ENCODE measurements at places on chromosomes 12 and 14.

DNA sequence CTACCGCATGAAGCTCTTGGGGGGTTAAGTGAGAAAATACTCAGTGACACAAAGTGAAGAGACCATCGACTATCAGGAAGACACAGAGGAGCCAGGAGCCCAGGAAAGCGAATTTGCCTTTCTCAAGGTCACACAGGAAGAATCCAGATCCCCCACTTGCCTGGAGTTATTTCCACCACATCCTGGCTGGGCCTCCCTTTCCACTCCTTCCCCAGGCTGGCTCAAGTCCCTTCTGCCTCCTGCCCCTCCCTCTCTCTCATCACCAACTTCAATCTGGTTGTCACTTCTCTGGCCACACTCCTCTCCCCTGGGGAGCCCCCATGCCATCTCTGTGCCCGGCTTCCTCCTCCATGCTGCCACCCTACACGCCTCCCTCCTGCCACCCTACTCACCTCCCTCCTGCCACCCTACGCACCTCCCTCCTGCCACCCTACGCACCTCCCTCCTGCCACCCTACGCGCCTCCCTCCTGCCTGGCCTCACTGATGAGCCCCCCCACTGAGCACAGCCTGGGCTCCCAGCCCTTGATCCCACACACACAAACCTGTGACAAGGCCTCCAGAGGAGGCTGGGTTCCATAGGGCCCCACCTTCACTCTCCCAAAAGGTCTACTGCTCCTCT lies 6.3 kb downstream of the SCNN1A start:
- no peak for DNase-seq

- peak; percentile 80 for DNase-seq
Observed at GRCh38 chr12:106226884-106227640, 20.8 kb downstream of the CKAP4 start.

GRCh38 chr12:6612652-6613014 lies 5.5 kb upstream of the CHD4 start:
- no peak for DNase-seq

GRCh38 chr12:110501752-110502738 lies at the start of the genes RAD9B and VPS29:
Gene RAD9B, plus strand, starts transcription at chr12:110502331. Its CDS starts 7 bp downstream, at chr12:110502338.
Gene VPS29, minus strand, starts transcription at chr12:110502111. Its CDS starts 60 bp downstream, at chr12:110502051.
- DNase-seq, result peak; percentile 88

GRCh38 chr12:38162708-38163441 lies 153.7 kb upstream of the ALG10B start:
- no peak for DNase-seq

- DNase-seq, result no peak
Observed at GRCh38 chr12:2826721-2827515, 7.9 kb downstream of the NRIP2 start.

GRCh38 chr12:99567072-99567471 lies 80.5 kb upstream of the GARIN6 start:
- DNase-seq, result no peak

DNA sequence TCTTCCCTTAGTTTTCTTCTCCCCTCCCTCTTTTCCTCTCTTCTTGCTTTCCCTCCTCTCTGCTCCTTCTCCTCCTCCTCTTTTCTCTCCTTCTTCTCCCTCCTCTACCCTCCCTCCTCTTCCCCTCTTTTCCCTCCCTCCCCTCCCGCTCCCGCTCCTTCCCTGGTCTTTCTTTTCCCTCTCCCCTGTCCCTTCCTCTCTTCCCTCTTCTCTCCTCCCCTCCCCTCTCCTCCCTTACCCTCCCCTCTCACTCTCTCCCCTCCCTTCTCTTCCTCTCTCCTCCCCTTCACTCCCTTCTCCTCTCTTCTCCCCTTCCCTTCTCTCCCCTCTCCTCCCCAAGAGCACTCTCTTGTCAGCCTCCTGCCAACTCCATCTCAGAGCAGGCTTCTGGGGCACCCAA lies 17.4 kb upstream of the FBXO21 start:
- DNase-seq, result no peak

DNA sequence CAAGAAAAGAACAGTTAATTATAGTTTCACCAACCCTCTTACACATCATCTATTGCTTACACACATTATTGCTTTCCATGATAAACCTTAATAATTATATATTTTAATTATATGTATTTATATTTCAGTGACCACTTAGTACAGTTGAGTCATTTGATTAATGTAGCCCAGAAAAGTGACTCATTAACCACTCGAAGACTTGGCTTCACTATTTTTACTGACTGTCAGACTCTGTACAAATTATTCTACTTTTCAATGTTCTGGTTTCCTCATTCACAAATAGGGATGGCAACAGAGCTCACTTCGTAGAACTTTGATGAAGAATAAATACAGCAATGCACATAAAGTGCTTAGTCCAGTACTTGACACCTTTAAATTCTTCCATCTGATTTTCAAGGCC lies 98.3 kb downstream of the CFAP54 start:
- DNase-seq, result no peak

- DNase-seq, result no peak
Observed at GRCh38 chr12:32161058-32161457, 54.4 kb downstream of the BICD1 start.

DNA sequence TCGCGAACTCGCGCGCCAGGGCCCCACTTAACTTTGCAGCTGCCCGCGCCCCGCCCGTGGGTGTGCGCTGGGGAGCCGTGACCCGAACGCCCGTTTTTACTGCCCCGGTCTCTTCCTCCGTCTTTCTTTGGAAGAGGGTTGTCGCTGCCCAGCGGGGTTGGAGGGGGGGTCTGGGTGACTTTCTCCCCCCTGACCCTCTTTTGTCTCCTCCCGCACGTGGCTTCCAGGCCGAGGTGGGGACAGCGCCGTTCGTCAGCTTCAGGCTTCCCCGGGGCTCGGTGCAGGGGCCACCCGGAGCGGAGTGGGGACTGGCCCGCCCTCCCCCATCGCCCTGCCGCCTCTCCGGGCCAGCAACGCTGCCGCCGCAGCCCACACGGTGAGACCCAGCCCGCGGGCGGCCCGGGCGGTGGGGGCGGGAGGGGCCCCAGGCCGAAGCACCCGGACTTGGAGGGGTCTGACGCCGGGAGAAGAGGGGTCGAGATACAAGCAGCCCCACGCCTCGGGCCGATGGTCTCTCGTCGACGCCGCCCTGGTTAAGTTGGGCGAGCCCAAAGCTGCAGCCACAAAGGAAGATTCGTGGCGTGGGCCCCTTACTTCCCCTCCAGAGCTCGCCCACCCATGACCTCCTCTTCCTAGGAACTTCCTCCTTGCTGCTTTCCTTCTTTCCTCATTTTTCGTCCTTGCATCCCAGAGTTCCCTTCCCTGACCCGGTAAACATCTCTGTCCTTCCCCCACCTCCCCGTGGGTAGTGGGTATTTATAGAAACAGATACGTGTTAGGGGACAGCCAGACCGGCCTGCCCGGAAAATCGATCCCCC lies 1.2 kb downstream of the DYRK2 start:
- no peak for DNase-seq
